Stimulated activated naive CD4-positive, alpha-beta T cell (primary cell): ENCODE measurements at places on chromosomes 6 and 20.
A peak's percentile ranks its signal among the peaks of the same experiment; 100 is the strongest.

- DNase-seq, result no peak
Observed at GRCh38 chr20:58102261-58102660, 126.2 kb downstream of the ANKRD60 start.

GRCh38 chr6:10278746-10279145 lies 136.1 kb downstream of the TFAP2A start:
- DNase-seq, result no peak

GRCh38 chr6:166999145-166999883 lies at the start of gene CEP43:
TSS of gene CEP43 (plus strand) at chr6:166999397. CDS start at chr6:166999413, 16 bp downstream.
- DNase-seq, result peak; percentile 94

DNA sequence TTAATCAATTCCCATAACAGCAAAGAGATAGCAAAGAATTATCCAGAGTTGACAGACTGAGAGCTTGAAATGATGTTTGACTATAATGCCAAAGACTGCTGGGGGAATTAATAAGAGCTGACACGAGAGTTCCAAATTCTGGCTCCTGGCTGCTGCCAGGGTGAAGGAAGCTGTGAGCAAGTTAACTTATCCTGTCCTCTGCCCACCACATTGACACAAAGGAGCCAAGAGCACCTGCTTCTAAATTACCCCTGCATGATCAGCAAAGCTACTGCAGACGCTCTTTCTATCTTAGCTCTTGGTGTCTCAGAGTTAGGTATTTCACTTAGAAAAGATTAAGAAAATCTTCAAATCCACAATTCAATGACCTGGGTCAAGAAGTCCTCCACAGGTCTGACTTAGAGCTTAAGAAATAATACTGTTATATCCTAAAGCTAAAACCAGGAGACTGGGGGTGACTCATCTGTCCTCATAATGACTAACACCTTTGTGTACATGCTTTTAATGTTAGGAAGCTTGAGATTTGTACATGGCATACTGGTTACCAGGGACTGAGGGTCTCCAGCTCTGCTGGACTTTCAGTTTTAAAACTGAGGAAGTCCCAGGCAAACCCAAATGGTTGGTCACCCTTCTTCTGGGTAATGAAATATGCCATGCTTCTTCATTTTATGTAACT lies 13.2 kb upstream of the FRK start:
- no peak for DNase-seq

- DNase-seq, result no peak
Observed at GRCh38 chr6:158205169-158205944, 37.2 kb downstream of the GTF2H5 start.

DNA sequence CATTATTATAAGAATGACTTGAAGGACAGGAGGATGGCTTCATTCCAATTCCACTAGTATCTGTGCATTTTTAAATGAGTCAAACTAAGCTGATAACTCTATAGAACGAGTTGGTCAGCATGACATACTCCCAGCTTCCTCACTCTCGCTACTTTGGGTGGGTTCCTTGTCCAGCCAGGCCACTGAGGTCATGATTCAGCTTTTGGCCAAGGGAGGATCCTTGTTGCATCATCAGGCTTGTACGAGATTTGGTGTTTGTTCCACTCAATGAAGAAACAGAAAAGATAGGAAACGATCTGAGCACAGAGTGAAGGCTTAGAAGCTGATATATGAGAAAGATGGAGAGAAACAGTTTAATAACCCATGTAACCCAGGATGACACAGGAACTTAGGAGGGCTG lies 19.8 kb downstream of the NEDD9 start:
- DNase-seq, result no peak

GRCh38 chr6:127924440-127924839 lies 23.6 kb upstream of the THEMIS start:
- DNase-seq, result no peak

DNA sequence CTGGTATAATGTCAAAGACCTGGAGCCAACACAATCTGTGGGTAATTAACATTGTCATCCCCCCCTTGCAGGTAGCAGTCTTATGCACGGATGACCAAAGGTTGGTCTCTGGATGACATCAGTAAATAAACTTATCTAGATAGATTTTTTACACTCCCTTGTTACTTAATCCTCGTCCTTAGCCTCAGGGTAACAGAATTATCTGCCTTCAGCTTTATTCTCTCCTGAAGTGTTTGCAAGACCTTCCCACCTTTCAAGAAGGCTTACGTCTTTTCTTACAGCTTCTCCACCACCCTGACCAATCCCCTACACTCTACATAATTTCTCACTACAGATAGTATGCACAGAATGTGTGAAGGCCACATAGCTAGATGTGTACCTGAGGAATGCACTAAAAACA lies 434.8 kb upstream of the HTR1E start:
- DNase-seq, result no peak

- DNase-seq, result no peak
Observed at GRCh38 chr6:108174371-108175175, 8.8 kb downstream of the NR2E1 start.

DNA sequence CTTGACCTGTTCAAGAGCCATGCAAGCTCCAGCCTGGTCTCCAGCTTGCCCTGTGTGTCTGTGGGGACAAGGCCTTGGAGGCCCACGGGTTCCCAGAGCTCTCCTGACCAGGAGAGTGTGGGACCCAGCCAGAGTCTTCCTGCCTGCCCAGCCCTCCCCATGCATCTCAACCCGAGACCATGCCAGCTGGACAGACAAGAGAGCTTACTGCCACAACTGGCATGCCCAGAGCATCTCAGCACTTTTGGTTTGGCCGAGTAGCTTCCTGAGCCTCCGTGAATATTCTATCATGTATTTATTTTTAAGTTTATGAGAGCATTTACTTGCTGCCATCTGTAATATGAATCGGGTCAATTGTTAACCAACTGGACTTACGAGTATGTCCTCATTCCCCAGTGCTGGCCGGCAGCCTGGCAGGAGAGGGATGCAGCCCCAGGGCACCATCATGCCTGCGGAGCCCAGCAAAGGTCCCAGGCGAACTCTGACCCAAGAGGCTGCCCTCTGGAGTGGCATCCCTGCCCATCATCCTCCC lies 14.9 kb downstream of the IP6K3 start:
- no peak for DNase-seq

GRCh38 chr6:151811081-151811480 lies 3.6 kb downstream of the ESR1 start:
- no peak for DNase-seq

DNA sequence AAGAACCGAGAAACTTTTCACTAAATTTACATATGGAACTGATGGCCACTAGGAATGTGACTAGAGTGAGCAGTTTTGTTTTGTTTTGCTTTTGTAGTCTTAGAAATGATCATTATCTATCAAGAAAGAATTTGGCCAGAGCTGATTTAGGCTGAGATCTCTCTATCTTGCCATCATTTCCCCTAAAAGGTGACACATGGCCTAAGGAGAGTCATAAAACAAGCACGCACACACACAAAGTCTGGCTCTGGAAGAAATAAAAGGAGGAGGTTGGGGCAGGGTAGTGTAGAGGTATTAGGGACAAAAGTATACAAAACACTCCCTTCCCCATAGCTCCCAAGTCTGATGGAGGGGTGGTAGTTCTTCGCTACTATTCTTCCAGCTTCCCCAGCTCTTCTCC lies 56.4 kb downstream of the RIPOR2 start:
- no peak for DNase-seq

GRCh38 chr6:47106721-47107197 lies 64.6 kb upstream of the ADGRF1 start:
- no peak for DNase-seq

- no peak for DNase-seq
Observed at GRCh38 chr6:32792901-32793435, 23.8 kb downstream of the HLA-DOB start.

- DNase-seq, result no peak
Observed at GRCh38 chr6:99013661-99014060, 65.9 kb upstream of the FBXL4 start.

- DNase-seq, result no peak
Observed at GRCh38 chr6:122789182-122790027, at the start of gene SMPDL3A. TSS of gene SMPDL3A (plus strand) at chr6:122789258. CDS start at chr6:122789347, 89 bp downstream.

DNA sequence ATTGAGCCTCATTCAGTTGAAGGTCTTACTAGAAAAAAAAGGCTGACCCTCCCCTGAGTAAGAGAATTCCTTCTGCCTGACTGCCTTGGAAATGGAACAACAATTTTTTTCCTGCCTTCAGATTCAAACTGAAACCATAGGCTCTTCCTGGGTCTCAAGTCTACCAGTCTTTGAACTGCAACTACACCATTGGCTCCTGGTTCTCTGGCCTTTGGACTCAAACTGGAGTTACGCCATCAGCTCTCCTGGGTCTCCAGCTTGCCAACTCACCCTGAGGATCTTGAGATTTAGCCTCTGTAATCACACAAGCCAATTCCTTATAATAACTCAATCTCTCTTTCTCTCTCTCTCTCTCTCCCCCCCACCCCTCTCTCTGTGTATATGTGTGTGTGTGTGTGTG lies 36.0 kb upstream of the SNX9 start:
- DNase-seq, result no peak

DNA sequence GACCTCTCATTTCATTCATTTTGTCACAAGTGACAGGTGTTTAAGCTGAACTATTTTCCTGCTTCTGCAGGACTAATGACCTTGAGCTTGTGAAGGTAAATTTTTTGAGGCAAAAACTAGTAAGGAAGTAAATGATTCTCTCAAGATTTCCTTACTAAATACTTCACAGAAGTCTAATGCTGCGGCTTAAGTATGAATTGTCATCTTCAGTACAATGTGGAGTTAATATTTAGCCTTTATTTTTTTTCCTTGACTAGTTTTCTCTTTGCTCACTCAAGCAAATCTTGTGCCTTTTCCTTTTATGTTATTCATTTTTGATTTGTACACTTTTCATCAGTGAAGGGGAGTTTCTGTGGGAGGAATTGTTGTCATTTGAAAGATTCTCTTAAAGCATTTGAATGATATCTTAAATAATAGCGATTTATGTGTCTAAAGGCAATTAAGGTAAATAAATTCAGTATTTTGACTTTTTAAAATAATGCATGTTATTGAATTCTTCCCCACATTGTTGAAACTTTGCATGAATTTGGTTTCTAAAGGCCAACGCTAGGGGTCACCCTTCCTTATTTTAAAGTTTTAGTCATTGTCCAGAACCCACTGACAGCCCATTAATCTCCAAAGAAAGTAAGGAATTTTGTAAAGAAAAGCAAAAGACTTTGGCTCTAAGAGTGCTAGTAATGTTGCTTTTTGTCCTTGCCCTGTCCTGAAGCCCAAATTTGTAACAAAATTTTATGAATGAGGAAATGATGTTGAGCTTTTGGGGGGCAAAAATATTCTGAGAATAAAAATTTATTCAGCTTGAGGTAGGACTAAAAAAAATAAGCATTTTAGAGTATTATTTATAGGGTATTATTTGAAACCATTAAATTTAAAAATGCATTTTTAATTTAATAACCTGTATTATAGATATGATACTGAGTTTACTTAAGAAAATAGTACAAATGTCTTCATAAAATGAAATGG lies 157.4 kb upstream of the LAMA2 start:
- no peak for DNase-seq

- DNase-seq, result peak; percentile 26
Observed at GRCh38 chr20:32538526-32538939, 46.6 kb downstream of the NOL4L start.

- DNase-seq, result peak; percentile 31
Observed at GRCh38 chr6:150891888-150892485, 26.5 kb downstream of the MTHFD1L start.

DNA sequence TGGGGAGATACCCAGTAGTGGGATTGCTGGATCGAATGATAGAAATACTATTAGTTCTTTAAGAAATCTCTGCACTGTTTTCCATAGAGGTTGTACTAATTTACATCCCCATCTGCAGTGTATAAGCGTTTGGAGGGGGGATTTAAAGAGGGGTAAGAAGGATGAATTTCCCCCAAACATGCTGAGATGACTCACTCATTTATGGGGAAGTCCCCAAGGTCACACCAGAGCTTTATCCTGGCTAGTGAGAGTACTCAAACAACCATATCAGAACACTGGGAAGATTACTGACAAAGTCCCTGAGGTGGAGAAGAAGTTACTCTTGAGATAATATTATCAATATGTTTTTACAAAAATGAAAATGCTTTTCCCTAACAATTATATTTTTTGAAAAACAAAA lies 44.0 kb downstream of the ROS1 start:
- no peak for DNase-seq

GRCh38 chr6:54598787-54599313 lies 247.7 kb upstream of the FAM83B start:
- no peak for DNase-seq

GRCh38 chr20:50445354-50446151 lies 64.6 kb upstream of the PTPN1 start:
- no peak for DNase-seq

DNA sequence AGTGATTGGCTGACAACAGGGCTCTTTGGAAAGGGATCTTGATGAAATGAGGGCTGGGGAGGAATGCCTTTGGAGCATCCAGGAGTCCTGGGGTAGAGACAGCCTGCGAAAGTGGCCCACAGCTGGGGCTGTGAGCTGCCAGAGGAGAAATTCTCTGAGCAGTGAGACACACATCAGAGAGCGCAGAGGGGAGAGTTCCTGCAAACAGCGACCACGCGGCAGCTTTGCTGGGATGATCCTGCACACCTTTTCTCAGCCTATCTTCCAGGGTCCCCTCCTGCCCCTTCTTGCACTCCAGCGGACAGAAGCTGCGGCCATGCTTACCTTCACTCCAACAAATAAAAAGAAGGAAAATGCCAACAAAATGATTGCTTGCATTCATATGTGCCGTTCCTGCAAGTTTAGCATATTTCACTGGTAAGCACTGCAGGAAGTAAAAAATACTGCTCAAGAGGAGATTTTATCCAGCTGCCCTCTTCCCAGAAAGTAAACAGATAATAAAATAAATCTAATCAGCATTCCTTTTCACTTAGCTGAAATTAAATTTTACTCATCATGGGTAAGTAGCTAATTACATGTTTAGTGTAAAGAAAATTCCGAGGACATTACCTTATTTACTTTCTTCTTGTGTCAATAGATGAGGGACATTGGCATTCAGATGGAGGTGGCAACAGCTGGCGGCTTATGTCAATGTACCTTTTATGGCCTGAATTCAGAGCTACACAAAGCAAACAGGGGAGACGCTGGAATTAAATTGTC lies 339.9 kb upstream of the ARID1B start:
- DNase-seq, result no peak

DNA sequence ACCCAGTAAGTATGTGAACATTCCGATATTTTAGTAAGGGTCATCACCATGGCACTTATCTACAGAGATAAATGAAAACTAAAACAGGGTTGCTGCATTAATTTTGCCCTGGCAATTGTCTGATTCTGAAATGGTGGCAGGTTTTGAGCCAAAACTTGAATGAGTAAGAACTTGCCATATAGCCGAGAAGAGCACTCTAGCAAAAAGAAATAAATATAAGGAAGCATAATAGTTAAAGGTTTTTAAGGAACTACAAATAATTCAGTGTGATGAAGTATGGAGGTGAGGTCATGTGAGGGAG lies 68.5 kb upstream of the BTN3A2 start:
- DNase-seq, result no peak
